ENCODE measurements at places on chromosomes 11 and 22.

GRCh38 chr22:22912988-22913253 lies 25.3 kb downstream of the IGLL5 start:
- DNase-seq = no peak

DNA sequence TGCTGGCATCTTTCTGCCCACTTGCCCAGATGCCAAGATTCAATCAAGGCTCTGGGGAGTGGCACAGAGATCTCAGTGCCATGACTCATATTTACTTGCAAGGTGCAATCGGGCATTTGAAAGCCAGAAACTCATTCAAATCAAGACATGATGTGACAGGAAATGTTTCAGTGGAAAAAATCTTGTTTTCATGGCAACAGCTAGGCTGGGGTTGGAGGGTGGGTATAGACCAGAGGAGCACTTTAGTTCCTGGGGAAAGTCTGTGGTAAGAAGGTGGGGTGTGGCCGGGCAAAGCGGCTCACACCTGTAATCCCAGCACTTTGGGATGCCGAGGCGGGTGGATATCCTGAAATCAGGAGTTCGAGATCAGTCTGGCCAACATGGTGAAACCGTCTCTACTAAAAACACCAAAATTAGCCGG lies 1.2 kb downstream of the MAJIN start:
- DNase-seq = no peak

DNA sequence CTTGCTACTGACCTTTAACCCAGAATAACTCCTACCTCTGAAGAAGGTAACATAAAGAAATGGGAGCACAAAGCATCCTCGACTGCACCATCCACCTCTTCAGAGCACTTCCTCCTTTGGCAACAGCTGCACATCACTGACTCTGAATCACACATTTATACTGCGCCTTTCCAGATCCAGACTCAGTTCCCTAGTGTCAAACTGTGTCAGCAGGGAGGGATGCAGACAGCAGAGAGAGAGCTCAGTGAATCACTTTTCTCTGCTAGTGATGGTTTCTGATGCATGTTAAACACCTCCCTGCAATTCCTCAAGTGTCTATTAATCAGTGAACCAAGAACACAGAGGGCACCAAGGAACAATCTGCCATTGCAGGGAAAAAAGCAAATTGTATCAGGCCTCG lies 118.9 kb downstream of the PLEKHA7 start:
- DNase-seq = no peak

DNA sequence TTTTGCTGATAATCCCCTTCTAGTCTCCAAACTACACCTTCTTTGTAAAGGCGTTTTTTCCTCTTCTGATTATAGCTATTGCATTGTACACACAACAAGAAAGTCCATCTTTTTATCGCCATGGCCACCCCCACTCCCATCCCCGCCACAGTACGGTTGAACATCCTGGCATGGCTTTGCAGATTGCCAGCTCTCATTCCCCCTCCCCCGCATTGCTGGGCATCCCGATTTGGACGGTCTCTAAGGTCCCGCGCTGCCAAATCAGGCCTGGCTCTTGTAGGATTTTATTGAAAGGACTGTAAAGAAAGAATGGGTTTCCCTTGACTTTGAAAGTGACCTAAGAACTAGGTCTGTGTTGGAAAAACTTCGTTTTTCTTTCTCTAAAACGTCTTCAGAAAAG lies 916 bp upstream of the SLC6A5 start:
- DNase-seq = no peak

DNA sequence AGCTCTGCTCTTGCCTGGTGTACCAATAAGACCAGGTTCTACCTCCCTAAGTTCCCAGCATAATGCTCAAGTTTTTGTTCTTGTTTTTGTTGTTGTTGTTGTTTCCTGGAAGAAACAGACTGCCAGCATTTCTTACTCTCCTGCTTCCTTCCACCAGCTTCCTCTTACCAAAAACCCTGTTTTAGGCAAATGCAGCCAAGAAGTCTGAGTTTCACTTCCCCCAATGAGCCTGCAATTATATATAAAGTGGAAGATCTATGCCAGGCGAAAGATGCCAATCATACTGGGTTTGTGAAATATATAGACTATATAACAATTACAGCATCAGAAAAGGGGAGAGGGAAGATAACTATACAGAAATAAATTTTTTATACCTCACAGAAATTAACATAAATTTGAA lies 931.5 kb upstream of the FAT3 start:
- DNase-seq = no peak

GRCh38 chr11:102632026-102632425 lies 6.9 kb upstream of the MMP20 start:
- DNase-seq = no peak

DNA sequence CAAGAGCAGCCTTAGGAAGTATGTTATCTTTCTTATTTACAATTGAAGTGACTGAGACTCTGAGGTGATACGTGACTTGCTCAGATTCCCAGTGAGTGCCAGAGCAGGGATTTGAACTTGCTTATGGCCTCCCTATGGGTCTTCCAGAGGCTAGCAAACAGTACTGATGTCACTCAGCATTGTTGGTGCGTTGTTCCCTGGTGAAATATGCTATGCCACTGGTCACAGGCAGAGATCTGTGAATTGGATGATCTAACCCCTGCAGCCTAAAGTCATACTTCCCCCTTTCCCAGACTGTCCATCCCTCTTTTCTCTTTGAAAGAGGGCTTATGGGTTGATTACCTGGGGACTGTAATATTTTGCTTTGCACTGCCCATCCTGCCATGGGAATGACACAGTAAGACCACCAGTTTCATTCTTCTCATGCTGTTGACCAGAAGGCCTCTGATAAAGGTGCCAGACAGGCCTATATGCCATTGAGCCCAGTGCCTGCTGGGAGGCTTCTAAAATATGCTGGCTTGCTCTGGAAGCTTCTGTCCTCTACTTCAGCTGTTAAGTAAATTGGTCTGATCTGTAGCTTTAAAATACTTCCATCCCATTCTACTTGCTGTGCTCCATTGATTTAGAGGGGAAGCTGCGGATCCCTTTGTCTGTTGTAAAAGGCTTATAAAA lies 152.2 kb upstream of the E2F8 start:
- DNase-seq = no peak

DNA sequence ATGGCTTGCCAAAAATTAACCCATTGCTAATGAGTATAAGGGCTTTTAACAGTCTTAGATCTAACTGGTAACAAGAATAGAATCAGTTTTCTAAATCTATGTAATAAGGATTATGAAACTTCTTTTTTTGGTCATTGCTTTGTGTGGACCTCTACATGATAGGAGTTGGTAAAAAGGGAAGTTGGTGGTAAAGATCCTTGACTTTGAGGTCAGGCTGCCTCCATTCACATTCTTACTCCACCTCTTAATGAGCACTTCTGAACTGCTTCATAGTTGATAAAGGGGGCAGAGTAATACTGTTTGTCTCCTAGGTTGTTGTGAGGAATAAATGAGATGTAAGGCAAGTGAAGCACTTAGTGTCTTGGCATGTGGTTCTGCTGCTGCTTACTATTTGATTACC lies 10.6 kb downstream of the EIF3M start:
- no peak for DNase-seq

GRCh38 chr11:112478806-112479205 lies 218.1 kb upstream of the PLET1 start:
- DNase-seq = no peak

GRCh38 chr11:45440111-45440510 lies 154.0 kb upstream of the SYT13 start:
- DNase-seq = no peak
